ENCODE measurements at places on chromosomes 5 and 9. TPM values are rescaled to one million over a fixed set of nuclear protein-coding genes. Genes with fewer than 3 reads are reported as not detected.

NMUR2 gene
- not detected for total RNA-seq

PARP8 gene
- total RNA-seq, result 9.3 TPM

SV2C gene
- 0.68 TPM for total RNA-seq

GRCh38 chr5:109298794-109299193, 111.0 kb downstream of the PJA2 start:
- no peak for DNase-seq

DNA sequence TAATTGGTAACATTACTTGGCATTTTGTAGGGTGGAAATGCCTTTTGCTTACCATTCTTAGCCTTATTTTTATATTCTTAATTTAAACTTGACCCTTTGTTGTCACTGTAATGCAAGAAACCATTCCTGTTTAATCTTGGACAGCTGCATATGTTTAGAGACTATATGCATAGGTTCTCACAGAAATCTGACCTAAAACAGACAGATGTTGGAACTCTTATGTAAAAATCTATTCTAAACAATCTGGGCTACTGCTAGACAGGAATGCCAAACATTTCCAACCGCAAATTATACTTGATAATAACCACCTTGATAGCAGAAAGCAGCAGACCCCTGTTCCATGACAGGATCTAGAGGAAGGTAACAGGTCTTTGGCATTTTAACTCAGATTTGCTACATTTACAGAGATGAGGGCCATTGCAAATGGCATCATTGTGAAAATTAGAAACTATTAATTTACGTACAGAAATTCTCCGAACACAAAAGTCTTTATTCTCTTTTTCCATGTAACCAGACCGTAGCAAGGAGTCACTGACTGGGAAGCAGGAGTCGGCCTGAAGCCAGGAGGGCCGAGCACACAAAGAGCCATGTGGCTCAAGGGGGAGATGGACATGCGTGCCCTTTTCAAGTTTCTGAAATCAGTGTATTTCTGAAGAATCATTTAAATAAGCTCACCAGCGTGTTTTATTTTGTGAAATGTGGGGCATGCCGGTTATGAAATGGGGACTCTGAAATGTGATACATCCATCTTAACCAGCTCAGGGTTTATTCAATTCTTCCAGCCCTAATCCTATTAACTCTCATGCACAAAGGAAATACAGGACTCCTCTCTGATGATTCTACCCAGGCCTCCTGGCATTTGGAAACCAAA, 139.3 kb downstream of the AOPEP start:
- DNase-seq, result peak; percentile 83

- DNase-seq, result no peak
These were observed 400.0 kb downstream of the ARRDC3 start for GRCh38 chr5:90983148-90983547.

GRCh38 chr9:132354637-132355355, at the start of gene SETX:
SETX (minus strand) TSS chr9:132354986; CDS start chr9:132349428, 5,558 bp downstream.
- peak; percentile 98 for DNase-seq

- DNase-seq, result no peak
These were observed 184.0 kb downstream of the ACTL7B start for GRCh38 chr9:108671794-108672193.

DNA sequence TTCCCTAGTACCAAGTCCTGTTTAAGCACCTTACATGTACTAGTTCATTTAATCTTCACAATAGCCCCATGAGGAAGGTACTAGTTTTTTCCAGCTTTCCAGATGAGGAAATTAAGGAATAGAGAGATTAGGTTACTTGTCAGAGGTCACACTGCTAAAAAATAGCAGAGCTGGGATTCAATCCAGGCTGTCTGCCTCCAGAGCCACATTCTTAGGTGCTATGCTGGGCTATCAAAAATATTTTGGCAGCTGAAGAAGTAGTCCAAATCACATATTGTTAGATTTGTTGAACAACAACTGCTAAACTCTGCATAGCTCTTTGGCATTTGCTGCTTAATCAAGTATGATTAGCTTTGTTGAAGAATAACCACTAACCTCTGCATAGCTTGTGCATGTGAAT, 591.5 kb upstream of the KLF4 start:
- DNase-seq, result no peak

- DNase-seq, result no peak
These were observed 36.0 kb upstream of the FBN2 start for GRCh38 chr5:128574041-128574440.

Data from sigmoid colon (tissue), 7 donors.